NB4 (cell line): ENCODE measurements at places on chromosomes 2 and 18.

GRCh38 chr2:134351016-134351415 lies 97.1 kb downstream of the MGAT5 start:
- DNase-seq: no peak

GRCh38 chr2:46657042-46657504 lies 177.7 kb downstream of the TMEM247 start:
- peak; percentile 57 for DNase-seq

- no peak for DNase-seq
Measured at GRCh38 chr2:98087447-98088020, 567 bp downstream of the VWA3B start.

GRCh38 chr2:42567806-42568400 lies 529 bp upstream of the MTA3 start:
- peak; percentile 66 for DNase-seq

DNA sequence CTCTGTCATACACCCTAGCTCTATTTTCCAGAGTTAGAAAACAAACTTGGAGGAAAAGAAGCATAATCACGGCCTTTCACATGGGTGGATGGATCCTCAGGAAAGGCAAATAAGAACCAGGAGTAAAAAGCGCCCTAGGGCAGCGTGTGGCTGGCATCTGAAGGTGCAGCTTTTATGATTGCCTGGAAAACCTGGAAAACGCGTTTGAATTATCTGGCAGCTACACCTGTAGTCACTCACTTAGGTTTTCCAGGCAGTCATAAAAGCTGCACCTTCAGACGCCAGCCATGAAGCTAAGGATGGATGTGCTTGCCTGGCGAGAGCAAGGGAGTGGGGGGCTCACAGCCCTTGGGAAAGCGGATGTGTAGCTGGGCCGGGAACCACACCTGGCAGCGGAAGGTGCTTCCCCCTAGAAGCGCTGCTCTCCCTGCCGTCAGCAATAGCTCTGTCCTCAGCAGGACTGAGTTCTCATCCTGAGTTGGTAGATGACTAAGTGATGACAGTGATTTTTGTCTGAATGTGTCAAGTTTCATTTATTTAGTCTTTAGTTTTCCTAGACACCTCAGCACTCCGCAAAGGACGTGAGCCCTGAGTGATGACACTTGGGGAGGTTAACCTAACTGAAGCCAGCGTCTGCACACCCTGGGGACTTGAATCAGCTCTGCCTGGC lies 82.0 kb downstream of the DCDC2C start:
- DNase-seq: no peak

DNA sequence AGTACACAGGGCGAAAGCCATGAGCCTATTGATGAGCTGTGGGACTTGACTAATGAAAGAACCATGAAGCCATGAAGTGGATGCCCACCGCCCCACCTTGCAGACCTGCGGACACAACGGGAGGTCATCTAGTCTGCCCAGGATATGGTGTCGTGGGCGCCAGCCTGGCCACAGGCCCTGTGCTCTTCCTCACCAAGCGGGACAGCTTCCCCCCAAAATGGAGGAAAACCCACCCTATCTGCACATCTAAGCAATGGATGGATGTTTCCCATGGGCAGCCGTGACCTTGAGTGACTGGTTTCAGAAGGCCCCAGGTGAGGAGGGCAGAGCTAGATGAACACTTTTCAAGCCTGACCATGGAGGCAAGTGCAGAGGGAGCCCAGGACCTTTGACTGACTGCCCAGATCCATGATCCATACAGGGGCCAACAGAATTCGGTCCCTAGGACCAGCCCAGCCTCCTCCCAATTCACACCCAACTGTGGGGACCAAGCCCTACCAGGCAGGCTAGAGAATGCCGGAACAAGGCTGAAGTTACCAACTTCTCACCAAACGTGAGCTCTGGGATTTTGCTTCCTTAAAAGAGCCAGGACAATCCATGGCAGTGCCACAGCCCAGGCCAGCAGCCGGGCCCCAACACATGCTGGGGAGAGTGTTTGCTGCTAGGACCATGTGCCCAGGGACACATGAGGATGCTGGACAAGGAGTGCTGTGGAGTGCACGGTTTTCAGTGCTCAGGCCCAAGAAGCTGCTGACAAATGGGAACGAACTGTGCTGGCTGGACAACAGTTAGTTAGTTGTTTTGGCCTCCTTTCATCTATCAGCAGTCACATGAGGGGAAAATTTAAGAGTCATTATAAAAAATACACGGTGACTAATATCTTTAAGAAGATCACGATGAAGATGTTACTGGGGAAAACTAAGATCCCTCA lies 249.4 kb downstream of the HDAC4 start:
- DNase-seq: no peak

DNA sequence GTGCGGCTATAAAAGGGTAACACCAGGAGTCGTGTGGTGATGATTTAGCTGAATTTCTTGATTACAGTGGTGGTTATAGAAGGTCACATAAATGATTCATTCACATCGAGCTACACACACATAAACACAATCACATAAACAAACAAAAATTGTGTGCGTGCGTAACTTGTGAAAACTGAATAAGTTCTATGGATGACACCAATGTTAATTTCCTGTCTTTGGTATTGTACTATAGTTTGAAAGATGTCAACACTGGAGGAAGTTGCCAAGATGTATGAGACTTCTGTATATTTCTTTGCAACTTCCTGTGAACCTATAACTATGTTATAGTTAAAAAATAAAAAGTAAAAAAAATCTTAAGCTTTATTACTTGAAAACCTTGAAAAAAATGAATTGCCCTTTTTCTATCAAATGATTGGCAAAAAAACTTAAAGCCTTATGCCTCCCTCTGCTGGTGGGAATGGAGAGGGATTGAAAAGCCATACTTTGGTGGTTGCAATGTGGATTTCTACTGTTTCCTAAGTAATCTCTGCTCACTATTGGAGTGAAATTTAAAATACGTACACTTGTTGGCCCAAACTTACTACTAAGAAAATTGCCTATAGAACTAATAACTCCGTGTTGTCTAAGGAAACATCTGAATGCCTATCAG lies 227.7 kb downstream of the RPIA start:
- DNase-seq: peak; percentile 39

DNA sequence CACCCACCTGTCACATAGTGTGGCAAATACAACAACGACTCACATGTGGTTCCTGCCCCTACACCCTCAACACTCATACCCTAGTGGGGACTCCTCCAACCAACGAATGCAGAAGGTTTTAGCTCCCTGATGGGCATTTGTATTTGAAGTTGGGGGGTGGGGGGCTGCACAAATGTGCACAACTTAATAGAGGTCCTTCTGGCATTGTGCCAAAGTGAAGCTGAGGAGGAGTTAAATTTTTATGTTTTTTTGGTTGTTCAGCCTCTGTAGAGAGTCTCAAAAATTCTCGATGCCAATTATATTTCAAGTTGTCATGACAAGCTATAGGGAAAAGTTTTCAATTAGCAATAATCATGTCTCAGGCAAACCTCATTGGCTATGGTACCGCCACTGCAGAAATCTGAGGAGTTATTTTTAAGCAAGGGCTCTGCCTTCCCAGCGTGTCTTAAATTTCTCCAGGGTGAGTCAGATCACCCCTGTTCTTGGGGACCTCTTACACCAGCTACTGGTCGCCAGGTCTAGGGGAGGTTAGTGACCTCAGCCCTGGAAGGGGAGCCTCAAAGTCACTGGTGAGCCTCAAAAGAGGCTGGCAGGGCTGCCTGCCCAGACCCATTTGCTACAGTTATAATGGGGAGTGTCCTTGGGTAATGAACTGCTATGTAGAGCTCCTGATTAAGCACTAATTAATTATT lies 102.7 kb upstream of the TAF1B start:
- no peak for DNase-seq

DNA sequence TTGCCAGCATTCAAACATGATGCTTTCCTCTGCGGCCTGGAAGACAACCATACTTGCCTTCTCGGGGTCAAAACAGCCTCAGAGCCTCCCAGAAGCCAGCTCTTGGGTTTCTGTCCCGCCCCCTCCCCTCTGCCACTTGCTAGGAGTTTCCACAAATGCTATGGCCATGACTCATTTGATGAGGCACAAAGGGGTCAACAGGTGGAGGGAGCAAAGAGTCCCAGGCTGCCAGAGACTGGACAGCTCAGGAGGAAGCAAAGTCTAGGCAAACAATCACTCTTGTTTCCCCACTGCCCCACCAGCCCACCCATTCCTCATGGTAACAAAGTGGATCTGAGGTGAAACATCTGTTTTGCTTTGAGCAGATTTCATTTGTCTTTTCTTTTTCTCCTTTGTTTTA lies 551.1 kb downstream of the TNS1 start:
- no peak for DNase-seq

DNA sequence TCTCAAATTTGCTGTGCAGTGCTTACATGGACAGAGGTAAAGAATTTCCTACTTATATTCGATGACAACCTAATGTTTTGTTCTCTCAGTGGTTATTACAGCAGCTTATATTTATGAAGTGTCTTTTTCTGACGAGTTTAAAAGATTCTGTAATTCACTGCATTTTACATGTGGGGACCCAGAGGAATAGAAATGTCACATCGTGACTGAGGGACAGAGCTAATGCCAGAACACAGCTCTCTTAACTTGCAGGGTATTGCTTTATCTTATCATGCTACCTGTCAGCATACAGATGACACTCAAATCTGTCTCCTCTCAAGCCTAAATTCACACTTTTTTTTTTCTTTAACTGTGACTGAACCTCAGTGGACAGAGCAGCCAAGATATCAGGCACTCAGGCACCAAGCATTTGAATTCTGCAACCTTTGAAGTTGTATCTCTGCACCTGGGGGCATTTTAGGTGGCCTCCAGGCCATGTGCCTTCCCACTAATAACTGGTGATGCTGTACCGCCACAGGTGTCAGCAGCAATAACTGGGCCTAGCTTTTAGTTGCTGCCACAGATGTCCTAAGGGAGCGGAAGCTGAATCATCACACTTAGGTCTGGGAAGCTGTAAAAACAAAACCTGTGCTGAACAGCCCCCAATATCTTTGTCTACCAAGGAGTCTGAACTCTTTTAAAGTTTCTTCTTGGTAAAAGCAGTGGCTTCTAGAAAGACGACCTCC lies 315.8 kb upstream of the NRP2 start:
- DNase-seq: no peak

- no peak for DNase-seq
Measured at GRCh38 chr2:157173740-157174184, 83.7 kb upstream of the GALNT5 start.
